MG63 (cell line): ENCODE measurements at places on chromosomes 5 and 9.

- DNase-seq = no peak
Measured at GRCh38 chr9:90975781-90976538, 174.3 kb downstream of the SYK start.

DNA sequence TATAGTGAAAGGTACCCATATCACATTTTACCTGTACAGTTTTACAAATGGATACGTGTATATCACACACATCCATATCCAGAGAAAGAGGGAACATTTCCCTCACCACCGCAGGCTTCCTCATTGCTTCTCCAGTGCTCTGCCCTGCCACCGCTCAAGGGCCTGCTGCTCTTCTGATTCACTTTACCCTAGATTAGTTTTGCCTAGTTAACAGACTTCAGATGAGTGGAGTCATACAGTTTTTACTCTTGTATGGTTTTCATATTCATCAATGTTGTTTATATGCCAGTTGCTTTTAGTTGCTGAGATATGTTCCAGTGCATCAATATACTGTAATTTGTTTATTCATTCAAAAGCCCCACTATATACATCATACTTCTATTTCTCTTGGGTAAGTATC is 53.9 kb upstream of the POMT1 start:
- no peak for DNase-seq

GRCh38 chr5:78792345-78793055 is 143.9 kb upstream of the LHFPL2 start:
- DNase-seq = no peak

DNA sequence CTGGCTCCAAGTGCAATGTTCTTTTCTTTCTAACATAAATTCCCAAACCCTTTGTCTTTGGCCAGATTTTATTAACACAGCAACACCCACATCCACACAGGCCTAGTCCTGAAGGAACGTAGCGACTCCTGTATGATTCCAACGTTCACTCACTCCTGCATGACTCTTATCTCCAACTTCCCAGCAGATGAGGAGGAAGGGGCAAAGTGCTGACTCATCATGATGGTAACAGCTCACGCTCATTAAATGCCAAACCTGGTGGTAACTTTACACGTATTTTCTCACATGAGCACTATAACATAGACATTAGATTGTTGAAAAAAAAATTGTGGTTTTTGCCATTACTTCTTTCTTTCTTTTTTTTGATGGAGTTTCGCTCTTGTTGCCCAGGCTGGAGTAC is 1349.5 kb downstream of the EFNA5 start:
- no peak for DNase-seq

DNA sequence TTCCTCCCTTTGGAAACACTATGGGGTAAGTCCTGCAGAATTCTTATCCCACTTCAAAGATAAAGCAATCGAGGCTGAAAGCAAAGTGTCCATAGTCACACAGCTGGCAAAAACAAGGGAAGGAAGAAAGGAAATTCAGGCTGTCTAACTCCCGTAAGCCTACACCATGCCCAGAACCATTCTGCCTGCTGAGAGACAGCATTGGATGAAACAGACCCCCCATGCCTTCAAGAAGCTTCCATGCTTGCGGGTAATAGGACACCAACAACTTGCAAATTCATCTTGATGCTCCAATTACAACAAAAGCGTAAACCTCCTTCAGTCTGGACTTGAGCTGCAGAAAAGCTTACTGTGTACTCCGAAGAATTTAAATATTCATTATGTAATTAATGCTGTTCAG is 181.1 kb upstream of the WWC1 start:
- no peak for DNase-seq

DNA sequence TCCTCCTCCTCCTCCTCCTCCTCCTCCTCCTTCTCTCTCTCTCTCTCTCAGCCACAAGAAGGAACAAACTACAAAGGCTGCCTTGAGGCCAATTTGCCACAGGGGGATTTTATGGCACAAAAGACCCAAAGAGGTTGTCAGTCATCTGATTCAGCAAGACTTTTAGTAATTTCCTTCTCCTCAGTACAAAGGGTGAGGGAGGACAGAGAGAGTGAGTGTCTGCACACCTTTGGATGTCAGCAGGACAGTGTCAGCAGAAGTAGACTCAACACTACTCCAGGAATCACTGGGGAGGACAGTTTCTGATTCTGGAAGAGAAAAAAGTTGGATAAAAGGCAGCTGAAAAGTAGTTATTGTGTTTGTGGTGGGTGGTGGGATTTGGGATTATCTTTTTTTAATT is 13.6 kb downstream of the TIMD4 start:
- DNase-seq = no peak

DNA sequence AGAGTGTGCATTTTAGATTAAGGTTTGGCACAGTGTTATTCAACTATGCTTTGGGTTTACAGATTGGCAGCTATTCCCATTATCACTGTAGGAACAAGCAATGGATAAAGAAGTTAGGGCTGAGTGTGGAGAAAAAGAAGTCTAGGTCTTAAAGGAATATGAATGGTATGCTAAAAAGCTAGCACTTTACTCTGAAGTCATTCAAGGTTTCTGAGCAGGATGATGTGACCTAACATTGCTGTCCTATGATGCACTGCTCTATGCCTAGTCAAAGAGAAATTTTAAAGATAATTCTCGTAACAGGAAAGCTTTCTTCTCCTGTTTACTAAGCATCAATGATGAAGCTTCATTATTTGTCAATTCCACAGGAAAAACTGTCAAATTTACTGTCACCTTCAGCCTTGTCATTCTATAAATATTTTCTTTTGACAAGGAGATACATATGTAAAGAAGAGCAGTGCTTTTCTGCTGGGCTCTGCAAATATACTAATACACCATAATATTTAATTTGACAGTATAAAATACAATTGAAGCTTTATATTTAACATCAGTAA is 476.1 kb upstream of the PTPRD start:
- no peak for DNase-seq

- no peak for DNase-seq
Measured at GRCh38 chr9:20553558-20554149, 68.6 kb downstream of the MLLT3 start.

DNA sequence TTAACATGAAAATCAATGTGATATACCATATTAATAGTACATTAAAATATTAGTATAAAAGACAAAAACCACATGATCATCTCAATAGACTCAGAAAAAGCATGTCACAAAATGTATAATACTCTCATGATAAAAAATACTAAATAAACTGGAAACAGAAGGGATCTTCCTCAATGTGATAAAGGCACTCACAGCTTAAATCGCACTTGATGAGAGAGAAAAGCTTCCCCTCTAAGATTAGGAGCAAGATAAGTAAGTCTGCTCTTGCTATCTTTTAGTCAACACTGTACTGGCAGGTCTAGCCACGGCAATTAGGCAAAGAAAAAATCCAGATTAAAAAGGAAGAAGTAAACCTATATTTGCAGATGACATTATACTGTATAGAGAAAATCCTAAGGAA is 21.8 kb upstream of the MSH3 start:
- DNase-seq = no peak

DNA sequence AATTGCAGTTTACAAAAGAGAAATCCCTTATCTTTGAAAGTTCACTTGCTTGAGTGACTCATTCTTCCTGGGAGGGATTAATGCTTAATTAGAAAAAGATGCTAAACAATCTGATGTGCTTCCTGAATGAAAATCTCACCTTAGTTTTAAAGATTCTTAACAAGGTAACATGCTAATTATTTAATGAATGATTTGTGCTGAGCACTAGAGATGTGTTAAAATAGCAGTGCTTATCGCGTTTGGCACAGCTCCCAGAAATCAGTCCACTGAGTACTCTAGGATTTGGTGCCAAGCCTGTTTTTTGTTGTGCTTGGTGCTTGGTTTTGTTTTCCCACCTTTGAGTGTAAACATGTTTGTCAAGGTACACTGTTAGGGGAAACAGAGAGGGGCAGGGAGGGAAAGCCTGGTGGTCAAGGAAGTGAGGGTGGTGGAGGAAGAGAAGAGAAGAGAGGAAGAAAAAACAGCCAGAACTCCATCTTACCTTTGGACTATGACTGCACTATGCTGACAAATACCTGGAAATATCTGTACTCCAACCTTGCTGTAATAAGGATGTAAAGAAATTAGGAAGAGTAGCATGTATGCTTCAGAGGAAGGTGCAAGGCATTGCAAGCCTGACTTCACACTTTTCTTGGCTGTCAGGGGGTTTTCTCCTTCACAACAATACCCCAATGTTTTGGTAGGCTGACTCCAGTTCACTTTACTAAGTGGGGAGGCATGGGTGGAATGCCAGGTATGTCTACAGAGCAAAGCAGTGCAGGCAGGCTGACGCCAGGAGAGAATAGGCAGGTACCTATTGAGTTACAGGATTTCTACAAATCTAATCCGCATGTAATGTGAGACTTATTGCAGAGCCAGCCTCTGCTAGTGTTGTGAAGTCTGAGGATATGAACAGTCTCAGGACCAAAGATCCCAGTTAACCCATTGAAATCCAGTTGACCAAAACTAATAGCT is 157.2 kb upstream of the ISL1 start:
- no peak for DNase-seq

GRCh38 chr5:137015540-137016116 is 483.5 kb downstream of the SPOCK1 start:
- no peak for DNase-seq

GRCh38 chr9:134699343-134699740 is 57.7 kb downstream of the COL5A1 start:
- DNase-seq = no peak

- no peak for DNase-seq
Measured at GRCh38 chr5:7094626-7095025, 301.3 kb upstream of the ADCY2 start.

GRCh38 chr9:98770717-98771116 is 25.6 kb downstream of the ANKS6 start:
- no peak for DNase-seq

- DNase-seq = peak; percentile 67
Measured at GRCh38 chr9:92140074-92140753, 25.0 kb upstream of the SPTLC1 start.

- peak; percentile 67 for DNase-seq
Measured at GRCh38 chr5:9924614-9925013, 294.5 kb upstream of the TAS2R1 start.

- DNase-seq = no peak
Measured at GRCh38 chr5:74337254-74337983, 303.1 kb downstream of the ENC1 start.
